Anterior cingulate cortex (tissue), 58 donors: ENCODE measurements at places on chromosomes 2 and 18.

GRCh38 chr18:79692886-79693285 is 13.3 kb downstream of the CTDP1 start:
- DNase-seq: no peak

GRCh38 chr2:16434393-16434792 is 231.2 kb downstream of the CYRIA start:
- DNase-seq: no peak

DNA sequence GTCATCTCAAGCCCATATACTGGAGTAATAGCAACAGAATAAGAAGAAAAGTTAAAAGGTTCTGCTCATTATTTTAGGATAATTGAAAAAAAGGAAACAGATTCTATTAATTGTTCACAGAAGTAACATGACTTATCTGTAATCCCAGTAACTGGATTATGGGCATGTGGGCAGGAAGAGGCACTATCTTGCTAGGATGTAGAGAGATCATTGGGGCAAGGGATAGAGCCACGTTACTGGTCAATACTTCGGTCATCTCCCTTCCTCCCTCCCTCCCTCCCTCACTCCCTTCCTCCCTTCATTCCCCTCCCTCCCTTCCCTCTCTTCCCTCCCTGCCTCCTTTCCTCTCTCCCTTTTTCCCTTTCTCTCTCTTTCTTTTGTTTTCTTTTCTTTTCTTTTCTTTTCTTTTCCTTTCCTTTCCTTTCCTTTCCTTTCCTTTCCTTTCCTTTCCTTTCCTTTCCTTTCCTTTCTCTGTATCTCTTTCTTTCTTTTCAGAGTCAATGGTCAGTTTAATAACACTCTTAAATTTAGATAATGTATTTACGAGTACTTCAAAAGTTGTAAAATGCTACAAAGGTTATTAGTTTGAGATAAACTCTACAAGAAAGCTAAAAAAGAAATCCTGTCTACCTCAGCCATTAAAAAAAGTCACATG is 82.8 kb downstream of the FHOD3 start:
- DNase-seq: no peak

DNA sequence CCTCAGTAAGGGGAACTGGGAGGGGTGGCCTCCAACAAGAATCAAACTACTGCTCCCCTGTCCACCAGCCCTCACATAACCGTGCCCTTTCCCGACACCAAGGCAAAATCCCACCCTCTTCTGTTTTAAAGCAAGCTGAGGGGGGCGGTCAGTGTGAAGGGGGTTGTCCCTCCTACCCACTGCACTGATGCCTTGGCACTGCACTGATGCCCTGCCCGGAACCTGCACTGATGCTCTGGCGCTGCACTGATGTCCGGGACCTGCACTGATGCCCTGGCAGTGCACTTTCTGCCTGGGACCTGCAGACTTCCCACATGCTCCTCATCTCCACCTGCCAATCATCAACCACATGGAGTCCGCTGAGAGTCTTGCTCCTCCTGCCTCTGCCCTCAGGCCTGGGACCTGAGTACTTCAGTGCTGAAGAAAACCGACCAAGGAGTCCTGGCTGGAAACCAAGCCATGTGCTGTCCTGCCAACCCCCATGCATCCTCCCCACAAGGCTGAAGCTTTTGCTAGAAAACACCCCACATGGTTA is 179.5 kb downstream of the SMAD2 start:
- DNase-seq: no peak

DNA sequence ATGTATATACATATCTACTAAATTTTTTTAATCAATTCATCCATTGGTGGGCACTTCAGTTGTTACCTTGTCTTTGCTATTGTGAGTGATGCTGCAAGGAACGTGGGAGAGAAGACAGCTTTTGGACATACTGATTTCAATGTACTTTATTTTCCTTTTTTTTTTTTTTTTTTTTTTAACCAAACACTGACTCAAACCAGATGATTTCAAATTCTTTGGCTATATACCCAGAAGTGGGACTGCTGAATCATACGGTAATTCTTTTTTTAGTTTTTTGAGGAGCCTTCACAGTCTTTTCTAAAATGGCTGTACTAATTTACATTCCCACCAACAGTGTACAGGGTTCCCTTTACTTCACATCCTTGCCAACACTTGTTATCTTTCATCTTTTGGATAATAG is 204.7 kb downstream of the INSIG2 start:
- DNase-seq: no peak

DNA sequence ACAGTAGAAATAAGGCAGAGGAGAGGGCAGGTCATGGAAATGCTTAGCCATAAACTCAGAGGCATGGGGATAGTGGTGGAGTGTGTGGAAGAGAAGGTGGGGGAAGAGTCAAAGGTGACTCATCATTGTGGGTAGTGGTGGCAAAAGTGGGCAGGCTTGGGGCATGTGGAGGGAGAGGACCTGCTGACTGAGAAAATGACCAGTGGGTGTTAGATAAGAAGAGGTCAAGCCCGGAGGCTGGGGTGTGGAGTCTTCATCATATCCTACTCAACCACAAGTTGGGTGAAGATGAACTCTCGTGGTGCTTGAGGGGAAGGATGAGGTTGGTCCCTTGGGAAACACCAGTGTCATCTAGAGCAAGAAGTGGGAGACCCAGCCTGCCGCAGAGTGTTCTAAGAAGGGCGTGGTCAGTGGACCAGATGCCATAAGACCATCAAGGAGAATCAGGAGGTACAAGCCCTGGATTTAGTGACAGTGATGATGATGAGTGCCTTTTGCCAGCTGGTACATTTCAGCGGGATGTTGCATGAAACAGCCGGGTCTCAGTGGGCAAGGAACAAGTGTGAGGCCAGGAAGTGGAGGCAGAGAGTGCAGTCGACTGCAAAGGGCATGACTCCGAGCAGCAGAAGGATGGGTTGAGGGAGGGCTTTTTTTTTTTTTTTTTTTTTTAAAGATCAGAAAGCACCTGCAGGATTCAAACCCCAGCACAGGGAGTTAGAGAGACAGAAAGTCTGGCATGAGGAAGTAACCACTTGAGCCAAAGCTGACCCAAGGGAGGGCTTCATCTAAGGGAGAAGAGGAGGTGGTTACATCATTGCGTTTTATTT is 122.6 kb upstream of the SPRED2 start:
- no peak for DNase-seq

DNA sequence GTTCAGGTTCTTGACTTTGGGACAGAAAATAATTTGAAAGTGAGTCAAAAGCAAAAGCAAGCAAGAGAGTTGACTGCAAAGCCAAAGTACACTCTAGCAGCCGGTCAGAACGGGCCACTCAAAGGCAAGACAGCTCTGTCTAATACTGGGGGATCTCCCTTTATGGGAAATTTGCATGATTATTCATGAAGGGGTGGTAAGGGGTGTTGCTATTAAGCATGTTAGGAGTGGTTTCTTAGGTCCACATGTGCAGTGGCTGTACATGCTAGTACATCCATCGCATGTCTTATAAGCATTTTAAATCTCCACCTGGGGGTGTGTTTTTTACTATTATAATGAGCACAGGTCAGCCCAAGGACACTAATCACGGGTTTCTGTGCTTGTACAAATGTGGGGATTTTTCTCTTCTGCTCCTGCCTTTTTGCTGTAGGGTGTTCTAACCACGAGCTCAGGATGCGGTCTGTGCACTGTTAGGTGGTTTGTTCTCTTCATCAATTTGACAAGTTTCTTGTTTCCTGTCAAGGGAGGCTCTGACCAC is 60.2 kb upstream of the SPP2 start:
- DNase-seq: no peak

GRCh38 chr18:12963069-12963468 is 15.3 kb downstream of the SEH1L start:
- DNase-seq: no peak

GRCh38 chr2:8219096-8219495 is 462.8 kb upstream of the ID2 start:
- no peak for DNase-seq

DNA sequence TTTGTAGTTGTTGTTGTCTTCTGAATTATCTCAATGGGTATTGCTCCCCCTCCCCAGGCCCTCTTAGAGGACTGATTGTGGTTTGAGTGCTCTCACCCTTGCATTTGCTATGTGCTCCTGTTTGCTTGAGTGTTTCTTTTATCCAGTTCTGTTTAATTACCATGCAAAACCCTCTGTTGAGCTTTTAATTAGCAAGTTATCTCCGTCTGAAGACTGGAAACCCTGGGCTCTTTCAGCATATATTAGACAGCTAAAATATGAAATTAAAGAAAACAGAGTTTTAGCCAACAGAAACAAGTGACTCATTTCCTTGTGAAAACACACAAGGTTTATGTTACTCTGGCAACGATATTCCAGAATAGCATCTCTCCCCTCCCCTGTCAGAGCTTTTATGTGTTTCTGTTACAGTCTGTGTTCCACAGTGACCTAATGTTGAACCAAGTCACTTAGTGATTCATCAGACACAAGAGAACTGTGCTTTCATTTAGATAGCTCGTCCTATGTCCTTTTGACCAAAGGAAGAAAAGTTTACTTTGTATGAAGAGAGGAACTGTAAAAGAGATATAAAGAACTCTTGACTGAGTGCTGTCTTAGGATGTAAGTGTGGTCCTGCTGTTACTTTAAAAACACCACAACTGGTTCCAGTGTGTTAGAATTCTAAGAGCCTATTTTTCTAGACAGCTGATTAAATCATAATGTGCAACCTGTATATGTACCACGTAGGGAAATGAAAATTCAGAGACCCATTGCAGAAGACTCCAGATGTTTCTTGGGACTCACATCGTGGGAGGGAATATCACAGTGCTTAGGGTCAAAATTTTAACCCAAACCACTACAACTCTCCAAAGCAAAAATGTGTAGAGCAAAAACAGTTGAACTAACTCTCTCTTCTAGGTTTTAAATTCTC is 172.8 kb upstream of the RBMS1 start:
- DNase-seq: no peak

GRCh38 chr2:46695283-46695682 is 215.9 kb downstream of the TMEM247 start:
- no peak for DNase-seq

GRCh38 chr2:212548455-212548819 is 9.8 kb upstream of the ERBB4 start:
- no peak for DNase-seq

- no peak for DNase-seq
Measured at GRCh38 chr18:67840379-67840778, 323.9 kb upstream of the DSEL start.

GRCh38 chr2:190129421-190130199 is 67.1 kb upstream of the MSTN start:
- no peak for DNase-seq

GRCh38 chr2:36351736-36352349 is 3.7 kb upstream of the CRIM1 start:
- no peak for DNase-seq

DNA sequence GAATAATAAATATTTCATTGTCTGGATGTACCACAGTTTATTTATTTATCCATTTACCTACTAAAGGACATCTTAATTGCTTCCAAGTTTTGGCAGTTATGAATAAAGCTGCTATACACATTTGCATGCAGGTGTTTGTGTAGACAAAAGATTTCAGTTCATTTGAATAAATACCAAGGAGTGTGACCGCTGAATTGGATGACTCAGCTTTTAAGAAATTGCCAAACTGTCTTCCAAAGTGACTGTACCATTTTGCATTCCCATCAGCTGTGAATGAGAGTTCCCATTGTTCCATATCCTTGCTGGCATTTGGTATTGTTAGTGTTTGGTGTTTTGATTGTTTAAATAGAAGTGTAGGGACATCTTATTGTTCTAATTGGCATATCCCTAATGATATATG is 36.2 kb upstream of the FMNL2 start:
- no peak for DNase-seq

- DNase-seq: no peak
Measured at GRCh38 chr2:120287183-120288015, 34.7 kb downstream of the RALB start.

DNA sequence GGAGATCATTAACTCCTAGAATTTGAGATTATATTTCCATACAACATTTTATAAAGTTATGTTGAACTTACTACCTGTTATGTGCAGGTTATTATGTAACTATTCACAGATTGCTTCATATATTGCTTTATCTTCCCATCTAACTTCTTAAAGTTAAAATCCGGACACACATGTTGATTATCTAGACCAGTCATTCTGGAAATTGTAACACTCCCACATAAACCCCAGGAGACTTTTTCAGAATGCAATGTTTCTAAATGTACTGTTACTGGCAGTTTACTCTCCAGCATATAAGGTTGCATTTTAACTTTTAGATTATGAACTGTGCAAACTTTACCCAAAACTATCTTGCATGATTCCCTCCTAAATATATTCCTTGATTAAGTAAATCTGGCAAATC is 70.5 kb upstream of the FAM117B start:
- DNase-seq: no peak

DNA sequence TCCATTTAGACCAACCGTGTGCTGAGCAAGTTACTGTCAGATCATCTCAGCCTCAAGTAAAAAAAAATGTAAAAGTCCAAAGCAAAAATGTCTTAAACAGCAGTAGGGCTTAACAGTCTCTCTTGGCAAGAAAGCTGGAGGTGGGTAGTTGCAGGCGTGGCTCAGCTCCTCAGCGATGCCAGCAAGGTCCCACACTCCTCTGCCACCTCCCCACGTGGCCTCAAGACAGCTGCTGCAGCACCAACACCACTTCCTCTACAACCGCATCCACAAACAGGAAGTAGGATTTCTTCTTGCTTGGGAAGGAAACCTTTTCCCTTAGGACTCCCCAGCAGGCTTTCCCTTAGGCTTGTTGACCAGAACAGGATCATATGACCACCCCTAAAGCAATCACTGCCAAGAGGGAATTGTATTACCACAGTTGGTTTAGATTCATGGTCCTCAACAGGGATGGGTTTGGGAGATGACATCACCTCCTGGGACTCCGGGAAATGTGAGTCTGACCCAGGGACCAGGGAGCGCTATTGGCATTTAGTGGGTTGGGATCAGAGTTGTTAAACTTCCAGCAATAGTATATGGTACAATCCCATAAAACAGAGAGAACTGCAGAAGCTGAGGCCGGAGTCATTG is 97.1 kb downstream of the MAPK4 start:
- DNase-seq: no peak

DNA sequence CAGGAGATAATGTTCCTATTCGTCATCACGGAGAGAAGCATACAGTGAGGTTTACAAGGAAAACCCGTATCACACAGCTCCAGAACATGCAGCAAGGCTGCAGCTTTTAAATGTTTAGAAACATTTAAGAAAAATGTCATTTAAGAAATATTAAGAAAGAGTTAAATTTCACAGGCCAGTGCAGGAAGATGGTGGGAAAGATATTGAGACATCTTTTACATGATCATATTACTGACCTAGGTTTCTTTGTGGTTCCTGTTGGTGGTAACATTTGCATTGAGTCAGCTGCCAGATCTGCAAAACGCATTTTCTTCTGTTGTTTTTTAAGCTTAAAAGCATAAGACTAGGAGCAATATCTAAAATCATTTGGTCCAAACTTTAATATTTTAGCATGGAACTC is 44.9 kb downstream of the CPO start:
- no peak for DNase-seq

- no peak for DNase-seq
Measured at GRCh38 chr2:143259368-143259958, 130.2 kb downstream of the ARHGAP15 start.

DNA sequence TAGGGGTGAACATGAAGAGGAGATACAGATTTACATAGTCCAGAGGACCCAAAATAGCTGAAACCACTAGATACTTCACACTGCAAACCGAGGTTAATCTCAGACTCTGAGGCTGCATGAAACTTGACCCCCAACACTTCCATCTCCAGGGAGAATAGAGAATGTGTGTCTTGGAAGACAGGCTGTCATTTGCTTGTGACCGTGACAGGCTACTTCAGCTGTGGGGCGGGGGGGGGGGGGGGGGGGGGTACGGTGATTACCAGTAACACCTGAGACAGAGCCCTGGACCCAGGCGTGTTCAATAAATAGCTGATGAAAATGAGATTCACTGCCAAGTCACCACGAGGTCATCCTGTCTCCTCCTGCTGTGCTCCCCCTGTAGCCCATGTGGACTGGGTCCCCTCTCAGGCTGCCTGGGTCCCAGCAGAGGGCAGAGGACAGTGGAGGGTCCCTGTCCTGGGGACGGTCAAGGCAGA is 5.7 kb upstream of the KLHL29 start:
- no peak for DNase-seq
